ENCODE measurements at places on chromosomes 2 and 18. TPM values are rescaled to one million over a fixed set of nuclear protein-coding genes. Genes with fewer than 3 reads are reported as not detected.

The MEIS1 gene
- total RNA-seq, result not detected

The TPO gene
- not detected for total RNA-seq

The TGFA gene
- 0.33 TPM for total RNA-seq

The LAMA1 gene
- not detected for total RNA-seq

The CFC1 gene
- not detected for total RNA-seq

The ANKRD29 gene
- not detected for total RNA-seq

The GCC2 gene
- total RNA-seq, result 33.5 TPM

The ST8SIA5 gene
- not detected for total RNA-seq

The RNF144A gene
- 49.0 TPM for total RNA-seq

The SPC25 gene
- total RNA-seq, result 32.0 TPM

DNA sequence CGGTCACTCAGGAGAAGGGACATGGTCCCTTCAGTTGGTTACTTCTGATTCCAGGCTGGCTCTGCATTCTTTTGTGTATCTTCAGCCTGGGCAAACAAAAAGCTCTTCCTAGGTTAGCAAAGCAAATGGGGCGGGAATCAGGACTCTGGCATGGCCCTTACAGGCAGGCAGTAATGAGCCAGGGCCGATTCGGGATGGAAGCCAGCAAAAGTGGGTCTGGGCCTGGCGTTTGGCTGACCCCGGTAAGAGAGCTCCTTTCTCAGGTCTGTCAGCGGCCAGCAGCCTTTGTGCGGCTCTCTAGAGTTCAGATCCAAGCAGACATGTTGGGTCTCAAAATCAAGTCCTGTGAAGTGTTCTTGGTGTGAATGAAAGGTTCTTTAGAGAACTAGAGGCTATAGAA lies 81.5 kb upstream of the EML6 start:
- no peak for DNase-seq

GRCh38 chr18:56003720-56004088 lies 415.7 kb upstream of the TCF4 start:
- no peak for DNase-seq

DNA sequence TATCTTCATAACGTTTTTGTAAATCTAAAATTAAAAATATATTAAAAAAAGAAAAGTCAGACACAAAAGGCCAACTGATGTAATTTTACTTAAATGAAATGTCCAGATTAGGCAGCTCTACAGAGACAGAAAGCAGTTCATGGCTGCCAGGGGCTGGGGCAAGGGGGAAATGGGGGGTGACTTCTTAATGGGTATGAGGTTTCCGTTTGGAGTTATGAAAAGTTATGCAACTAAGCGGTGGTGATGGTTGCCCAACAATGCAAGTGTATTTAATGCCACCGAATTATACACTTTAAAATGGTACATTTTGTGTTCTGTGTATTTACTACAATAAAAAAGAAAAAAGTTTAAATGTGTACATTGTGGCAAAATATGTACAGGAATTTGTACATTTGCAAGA lies 70.2 kb upstream of the TEX51 start:
- no peak for DNase-seq

DNA sequence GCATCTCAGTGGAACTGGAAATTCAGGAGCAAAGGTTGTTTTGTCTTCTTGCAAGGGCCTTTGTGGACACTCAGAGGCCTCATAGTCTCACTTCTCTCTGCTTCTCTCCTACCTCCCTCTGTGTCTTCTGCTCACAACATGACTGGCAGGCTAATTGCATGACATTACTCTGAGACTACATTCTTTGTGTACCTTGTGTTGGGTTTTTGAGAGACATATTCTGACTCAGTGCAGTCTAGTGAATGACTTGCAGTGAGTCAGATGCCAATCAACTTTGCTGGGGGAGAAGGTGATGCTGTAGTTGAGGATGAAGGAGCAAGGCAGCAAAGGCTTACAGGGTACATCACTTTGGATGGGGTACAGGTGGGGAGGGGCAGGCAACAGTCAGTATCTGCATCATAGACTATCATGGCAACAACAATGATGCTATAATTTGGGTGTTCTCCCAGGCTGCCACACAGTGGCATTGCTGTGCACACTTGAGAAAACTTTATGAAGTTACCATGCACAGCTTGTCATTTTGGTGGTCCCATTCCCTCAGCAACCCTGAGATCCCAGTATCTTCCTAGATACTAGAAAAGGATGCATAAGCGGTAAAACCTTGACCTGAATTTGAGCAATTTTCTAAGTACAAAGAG lies 69.3 kb upstream of the SLC16A14 start:
- no peak for DNase-seq

- DNase-seq, result no peak
These were observed 159.3 kb downstream of the SS18 start for GRCh38 chr18:25931126-25931525.

DNA sequence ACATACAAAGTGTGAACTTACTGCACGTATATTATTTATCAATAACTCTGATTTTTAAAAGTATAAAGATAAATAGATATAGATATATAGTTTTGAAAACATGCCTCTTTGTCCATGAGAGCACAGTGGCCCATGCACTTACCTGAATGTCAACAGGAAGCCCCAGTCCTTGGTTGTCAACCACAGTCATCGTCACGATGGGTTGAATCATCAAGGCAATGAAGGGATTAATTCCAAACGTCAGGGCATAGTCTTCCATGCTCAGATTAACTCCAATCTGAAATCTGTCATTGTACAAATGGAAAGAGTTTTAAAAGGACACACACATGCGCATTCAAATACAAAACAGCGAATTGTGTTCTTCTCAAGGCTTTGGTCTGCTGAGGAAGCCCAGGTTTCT lies 15.5 kb downstream of the SCYGR4 start:
- DNase-seq, result no peak

DNA sequence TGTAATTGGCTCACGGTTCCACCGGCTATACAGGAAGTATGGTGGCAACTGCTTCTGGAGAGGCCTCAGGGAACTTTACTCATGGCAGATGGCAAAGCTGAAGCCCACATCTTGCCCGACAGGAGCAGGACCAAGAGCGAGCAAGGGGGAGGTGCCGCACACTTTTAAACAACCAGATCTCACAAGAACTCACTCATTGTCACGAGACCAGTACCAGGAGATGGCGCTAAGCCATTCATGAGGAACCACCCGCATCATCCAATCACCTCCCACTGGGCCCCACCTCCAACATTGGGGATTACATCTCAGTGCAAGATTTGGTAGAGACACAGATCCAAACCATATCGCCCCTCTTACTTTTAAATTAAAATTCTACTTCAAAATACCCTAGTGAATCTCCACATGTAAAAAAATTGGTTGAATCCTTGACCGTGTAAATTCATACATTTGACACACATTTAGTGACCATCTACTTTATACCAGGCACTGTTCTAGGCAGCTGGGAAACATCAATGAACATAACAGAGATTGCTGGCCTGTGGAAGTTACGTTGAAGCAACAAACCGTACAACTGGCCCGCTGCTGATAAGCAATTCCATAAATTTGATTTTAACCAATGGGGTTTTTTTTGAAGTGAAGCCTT lies 87.6 kb downstream of the ALPK2 start:
- peak; percentile 63 for DNase-seq

GRCh38 chr2:119253114-119253702 lies 29.6 kb downstream of the STEAP3 start:
- no peak for DNase-seq

DNA sequence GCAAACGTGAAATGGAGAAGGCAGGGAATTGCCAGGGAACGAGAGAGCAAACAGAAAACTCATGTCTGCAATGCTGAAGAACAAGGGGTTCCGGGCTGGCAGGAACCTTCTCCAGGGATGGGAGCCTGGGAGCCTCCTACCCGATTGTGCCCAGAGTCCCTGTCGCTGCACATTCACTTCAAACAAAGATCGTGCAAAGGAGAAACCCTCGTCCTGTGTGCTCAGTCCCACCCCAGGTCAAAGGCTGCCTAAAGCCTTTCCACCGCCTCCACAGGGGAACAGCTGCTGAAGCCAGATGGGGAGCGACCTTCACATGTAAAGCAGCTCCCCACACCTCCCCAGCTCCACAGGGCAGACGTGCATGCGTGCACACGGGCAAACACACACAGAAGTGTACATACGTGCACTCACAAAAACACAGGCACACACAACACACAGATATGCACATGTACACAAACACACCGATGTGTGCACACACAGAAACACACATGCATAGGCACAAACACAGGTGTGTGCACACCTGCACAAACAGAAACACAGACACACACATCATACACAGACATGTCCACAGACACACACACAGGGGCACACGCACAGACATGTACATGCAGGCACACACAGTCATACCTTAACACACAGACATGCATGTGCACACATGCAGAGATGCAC lies 460.1 kb upstream of the SALL3 start:
- no peak for DNase-seq

DNA sequence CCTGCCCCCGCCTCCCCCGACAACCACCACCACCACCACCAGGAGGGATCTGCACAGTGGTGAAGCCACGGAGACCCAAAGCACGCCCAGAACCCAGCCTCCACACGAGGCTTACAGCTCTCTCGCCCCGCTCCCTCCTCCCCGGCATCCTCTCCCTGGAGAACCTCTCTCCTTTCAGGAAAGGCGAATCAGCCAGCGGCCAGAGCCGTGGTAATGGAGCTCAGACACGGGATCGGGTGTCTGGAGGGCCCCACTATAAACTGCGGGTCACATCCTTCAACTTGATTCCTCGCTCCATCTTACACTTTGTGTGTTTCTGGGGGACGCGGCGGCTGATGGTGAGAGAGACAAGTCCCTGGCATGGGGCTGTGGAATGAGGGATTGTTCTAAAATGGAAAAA lies 271.5 kb upstream of the SIX2 start:
- no peak for DNase-seq

- DNase-seq, result no peak
These were observed 219.3 kb upstream of the APCDD1 start for GRCh38 chr18:10234912-10235660.

GRCh38 chr2:102806250-102806837 lies 44.5 kb downstream of the TMEM182 start:
- DNase-seq, result peak; percentile 60

DNA sequence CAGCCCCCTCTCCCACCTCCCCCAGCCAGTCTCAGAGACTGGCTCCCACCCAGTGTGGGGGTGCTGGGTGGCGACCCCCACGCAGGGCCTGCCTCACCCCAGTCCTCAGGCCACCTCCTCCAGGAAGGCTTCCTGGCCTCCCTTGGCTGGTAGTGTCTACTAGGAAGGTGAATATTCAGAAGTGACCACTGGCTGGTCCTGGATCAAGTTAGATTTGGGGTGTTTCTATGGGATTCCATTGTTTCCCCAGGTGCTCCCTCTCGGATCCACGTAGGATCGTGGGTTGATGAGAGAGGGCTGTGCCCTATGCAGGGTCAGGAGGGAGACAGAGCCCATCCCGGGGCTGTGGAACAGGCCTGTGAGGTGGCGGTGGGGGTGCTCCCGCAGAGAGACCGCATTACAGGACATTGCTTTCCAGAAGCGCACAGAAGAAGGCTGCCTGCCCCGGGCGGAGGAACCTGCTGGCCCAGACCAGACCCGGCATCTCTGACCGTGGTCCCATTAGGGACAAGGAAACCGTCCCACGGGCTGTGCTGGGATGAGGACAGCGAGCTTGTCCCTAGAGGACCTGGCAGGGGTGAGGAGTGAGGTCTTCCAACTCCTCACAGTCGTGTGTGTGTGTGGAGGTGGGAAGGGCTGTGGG lies 3.3 kb downstream of the PDCD1 start:
- peak; percentile 2 for DNase-seq

DNA sequence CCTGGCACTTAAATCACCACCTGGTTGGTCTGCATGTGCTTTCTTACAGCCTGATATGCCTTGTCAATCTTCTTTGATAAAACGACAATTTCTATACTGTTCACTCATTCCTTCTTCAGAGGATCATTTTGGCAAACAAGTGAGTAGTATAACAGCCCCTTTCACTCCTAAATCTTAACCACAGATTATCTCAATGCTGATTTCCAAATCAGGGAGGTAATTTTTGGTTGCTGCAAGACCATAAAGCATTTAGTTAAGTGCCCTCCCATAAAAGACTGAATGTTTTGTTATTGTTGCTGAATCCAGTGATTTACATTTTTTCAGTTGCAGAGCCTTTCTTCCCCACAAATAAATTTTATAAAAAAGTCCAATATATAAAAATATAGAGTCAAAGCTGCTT lies 129.2 kb upstream of the CYP26B1 start:
- no peak for DNase-seq

GRCh38 chr2:95298486-95299111 lies 1.5 kb downstream of the KCNIP3 start:
- DNase-seq, result no peak

- DNase-seq, result no peak
These were observed 39.6 kb upstream of the PAX3 start for GRCh38 chr2:222338374-222338773.

DNA sequence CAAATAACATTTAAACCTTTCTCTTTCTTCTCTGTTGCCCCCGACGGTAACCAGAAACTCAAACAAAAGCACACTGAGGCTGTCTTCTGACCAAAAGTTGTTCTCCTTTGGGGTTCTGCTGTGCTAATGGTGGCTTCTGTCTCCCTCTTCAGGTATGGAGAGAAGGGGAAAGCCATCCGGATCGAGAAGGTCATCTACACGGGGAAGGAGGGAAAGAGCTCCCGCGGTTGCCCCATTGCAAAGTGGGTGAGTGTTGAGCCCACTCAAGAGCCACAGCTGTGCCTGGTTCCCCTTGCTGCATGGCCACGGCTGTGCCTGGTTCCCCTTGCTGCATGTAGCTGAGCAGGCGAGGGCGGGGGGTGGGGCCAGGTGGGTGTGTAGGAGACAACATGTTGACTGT lies 67.4 kb downstream of the BOLA3 start:
- DNase-seq, result no peak

- DNase-seq, result no peak
These were observed 277.5 kb downstream of the AFF3 start for GRCh38 chr2:99864561-99865553.

GRCh38 chr2:195319548-195320412 lies 337.2 kb upstream of the SLC39A10 start:
- DNase-seq, result no peak

DNA sequence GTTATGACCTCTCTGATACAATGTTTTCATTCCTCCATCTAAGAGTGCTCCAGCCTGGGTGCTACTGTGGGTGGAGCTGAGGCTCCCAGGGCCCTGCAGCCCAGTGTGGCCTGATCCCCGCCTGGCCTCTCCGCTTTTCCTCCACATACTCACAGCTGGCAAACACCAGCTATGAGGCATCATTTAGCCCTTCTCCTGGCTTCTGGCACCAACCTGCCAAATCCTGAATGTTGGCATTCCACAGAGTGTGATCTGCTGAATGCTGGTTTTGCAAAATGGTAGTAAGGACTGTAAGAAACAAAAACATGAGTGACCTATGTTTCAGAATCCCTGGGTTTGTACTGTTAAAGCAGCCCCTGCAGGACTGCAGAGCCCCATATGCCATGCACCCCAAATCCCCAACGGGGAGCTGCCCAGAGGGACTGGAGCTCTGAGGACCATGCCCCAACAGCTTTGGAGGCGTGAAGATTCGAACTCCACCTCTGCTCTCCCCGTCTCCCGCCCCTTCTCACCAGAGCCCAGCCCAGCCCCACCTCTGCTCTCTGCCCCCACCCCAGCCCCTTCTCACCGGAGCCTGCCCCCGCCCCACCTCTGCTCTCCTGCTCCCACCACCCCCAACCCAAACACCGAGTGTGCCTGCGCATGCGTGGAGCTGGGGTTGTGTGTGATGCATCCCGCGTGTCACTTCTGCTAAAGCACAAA lies 4.2 kb downstream of the SLC66A2 start:
- no peak for DNase-seq

GRCh38 chr18:63440219-63440618 lies 17.9 kb upstream of the VPS4B start:
- DNase-seq, result no peak

All from activated naive CD4-positive, alpha-beta T cell treated with anti-CD3 and anti-CD28 coated beads for 36 hours (primary cell).